ENCODE measurements at places on chromosomes 13 and 19. TPM values are rescaled to one million over a fixed set of nuclear protein-coding genes. Genes with fewer than 3 reads are reported as not detected.

DNA sequence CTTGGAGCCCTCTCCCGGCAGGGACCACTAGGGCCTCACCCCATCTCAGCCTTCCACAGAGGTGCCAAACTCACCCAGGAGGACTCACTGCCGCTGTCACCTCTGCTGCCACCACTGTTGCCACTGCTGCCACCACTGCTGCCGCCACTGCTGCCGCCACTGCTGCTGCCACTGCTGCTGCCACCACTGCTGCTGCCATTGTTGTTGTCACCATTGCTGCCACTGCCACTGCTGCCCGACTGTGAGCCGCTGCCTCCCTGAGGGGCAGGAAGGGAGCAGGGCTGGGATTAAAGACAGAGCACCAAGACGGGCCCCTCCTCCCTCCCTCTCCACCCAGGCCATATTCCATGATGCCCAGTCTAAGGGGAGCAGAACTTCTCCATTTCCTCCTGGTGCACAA lies 2.1 kb downstream of the DMKN start:
- peaks cover 13% of the 10 kb centered on the region for H3K4me1 ChIP-seq
- no peak overlapping the region for H3K27ac ChIP-seq
- H3K4me3 ChIP-seq, result no peak overlapping the region
- DNase-seq, result no peak
- no peaks in the 10 kb centered on the region for H3K27me3 ChIP-seq

The NXNL1 gene
- total RNA-seq, result not detected

- peaks cover 7% of the 10 kb centered on the region for H3K4me1 ChIP-seq
- no peak overlapping the region for H3K27ac ChIP-seq
- peaks cover 3% of the 10 kb centered on the region for H3K27me3 ChIP-seq
- H3K4me3 ChIP-seq, result no peak overlapping the region
- peak; percentile 52 for DNase-seq
Measured at GRCh38 chr13:30972888-30973377, 40.5 kb downstream of the TEX26 start.

The SULT2A1 gene
- not detected for total RNA-seq

The PLIN5 gene
- total RNA-seq, result 3.3 TPM

All from PC-3 (cell line).